Suppressor macrophage treated with lipopolysaccharide for 1 hour (primary cell): ENCODE measurements at places on chromosomes 13 and 19.

DNA sequence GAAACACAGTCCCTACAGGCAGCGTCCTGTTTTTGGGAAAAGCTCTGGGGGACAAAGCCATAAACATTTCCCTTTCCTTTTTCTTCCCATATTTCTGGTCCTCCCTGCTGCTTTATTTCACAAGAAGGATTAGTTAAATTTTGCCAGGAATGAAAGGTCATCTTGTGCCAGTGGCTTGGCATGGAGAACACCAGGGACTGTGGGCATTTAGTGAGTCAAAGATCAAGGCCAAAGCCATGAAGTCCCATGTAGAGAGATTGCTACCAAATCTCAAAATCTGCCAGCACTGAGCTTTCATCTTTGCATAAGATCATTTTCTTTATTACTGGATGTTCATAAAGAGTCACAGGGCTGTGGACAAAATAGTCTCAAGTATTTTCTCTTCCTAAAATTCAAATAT is 29.1 kb upstream of the SLC46A3 start:
- DNase-seq: no peak

DNA sequence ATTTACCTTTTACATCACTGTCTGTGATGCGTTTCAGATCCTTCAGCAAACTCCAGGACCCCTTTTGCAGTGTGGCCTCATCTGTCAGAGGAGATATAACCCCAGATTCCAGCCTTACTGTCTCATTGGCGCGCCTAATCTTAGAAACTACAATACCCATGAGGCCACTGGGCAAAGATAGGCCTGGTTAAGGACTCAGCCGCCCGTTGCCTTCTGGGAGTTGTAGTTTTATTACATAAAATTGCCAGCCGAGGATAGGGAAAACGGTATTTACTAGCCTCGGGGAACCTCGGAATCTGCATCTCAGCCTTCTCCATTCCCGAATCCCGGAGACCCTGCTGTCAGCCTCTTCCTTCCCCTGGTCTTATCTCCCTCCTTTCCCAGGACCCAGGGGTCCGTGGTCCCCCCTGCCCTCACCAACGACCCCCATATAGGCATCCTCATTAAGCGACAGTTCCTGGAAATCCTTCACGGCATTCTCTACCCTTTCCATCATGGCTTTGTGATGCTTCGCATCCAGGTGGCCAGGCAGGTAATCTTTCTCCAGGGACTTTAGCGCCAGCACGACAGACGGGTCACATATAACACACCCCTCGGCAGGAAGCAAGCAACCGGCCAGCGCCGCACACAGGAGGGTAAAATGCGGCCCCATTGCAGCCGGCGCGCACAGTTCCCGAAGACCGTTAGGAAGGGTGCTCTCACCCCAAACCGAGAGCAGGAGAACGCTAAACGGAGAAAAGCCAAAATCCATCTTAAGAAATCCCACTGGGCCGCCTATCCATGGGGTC is 1.3 kb downstream of the IZUMO1 start:
- DNase-seq: peak; percentile 81

GRCh38 chr13:110572778-110573118 is 11.2 kb upstream of the RAB20 start:
- no peak for DNase-seq

- DNase-seq: no peak
Observed at GRCh38 chr19:33343859-33344572, 29.5 kb upstream of the CEBPG start.

DNA sequence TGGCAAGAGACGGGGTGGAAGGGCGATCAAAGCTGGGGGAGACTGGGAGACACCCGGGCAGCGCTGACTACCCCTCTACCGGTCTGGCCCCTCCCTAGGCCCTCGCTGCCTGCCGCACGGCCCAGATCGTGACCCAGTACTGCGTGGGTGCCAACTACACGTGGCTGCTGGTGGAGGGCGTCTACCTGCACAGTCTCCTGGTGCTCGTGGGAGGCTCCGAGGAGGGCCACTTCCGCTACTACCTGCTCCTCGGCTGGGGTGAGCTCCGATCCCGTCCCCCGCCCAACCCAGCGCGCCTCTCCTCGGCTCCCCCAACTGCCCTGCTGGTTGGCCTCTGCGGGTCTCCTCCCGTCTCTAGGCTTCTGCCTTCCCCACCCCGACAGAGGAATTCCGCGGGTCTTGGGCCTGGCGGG is 8.8 kb downstream of the GIPR start:
- no peak for DNase-seq

DNA sequence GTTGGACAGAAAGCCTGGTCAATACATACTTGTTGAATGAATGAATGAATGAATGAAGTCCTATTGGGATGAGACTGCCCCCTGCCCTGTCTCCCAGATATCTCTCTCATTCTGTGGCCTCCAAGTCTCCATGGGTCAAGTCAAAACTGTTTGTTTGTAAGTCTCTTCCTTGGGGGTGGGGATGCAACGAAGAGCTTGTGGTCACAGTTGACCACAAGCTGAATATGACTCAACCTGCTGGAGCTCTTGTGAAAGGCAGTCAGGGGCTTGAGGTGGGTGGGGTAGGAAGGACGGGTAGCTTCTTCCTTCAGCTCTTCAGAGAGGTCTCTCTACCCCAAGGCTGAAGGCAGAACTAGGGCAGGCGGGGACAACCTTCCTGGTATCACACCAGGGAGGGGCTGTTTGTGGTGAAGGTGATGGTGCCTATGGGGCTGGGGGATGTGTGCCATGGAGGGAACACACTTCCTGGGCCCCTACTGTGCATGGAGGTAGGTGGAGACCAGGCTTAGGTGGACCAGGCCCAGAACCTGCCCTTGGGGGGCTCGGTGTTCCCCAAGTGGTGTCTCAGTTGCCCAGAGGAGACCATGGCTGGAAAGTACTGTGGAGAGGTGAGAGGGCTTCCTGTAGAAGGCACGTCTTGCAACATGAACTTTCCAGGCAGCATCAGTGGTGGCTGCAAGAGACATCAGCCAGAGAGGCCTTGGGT is 8.0 kb downstream of the MYO1F start:
- DNase-seq: peak; percentile 93

- peak; percentile 20 for DNase-seq
Observed at GRCh38 chr13:43389983-43390382, 366.6 kb downstream of the DNAJC15 start.

DNA sequence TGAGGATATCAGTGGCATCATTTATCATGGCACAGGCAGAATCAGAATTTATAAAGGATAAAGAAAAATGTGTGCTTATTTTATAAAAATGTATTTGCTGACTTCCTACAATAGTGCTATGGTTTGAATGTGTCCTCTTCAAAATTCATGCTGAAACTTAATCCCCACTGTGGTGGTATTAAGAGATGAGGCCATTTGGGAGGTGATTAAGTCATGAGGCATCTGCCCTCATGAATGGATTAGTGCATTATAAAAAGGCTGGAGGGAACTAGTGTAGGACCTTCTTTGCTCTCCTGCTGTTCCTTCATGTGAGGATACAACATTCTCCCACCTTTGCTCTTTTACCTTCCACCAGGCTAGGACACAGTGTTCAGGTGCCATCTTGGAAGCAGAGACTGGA is 212.8 kb downstream of the RFC3 start:
- no peak for DNase-seq

DNA sequence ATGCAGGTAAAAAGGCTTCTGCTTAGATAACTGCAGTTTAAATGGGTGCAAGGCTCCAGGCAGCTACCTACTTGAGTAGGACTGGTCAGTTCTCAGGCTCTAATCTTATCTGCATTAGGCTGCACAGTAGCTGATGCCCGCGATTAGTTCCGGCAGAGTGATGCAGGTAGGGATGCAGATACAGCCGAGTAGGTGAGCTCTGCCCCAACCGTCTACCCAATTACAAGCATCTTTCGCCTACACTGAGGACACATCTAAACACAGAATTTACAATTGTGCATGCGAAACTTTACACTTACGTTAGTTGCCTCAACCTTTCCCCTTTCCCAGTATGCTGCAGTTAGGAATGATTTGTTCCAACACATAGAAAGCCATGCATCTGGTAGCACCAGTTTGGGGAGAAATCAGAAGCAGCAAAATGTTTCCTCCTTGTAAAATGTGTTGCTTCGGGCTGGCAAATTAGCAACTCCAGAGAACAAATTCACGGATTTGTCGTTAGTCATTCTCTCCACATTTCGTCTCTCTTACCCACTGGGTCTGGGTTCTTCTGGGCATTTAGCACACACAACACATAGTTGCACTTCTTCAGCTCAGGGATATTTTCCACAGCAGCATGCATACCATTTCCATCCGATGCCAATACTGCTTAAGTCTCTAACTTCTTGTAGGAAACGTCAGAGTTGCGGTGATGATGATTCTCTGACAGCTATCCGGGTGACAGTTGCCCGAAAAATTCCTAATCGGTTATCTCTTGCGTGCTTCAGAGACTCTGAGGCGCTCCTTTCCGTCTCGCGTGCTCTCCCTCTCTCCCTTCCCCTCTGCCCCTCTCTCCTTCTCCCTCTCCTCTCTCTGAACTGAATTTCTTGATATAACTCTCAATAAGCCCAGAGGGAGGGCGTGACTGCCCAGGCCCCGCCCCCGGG is at the start of gene PCDH9:
Gene PCDH9, minus strand, starts transcription at position 856 of the 923 bp plus-strand sequence. CDS start 1,896 bp downstream, outside the sequence.
- DNase-seq: no peak

- DNase-seq: no peak
Observed at GRCh38 chr19:48633148-48634035, 3.8 kb downstream of the DBP start.

- DNase-seq: no peak
Observed at GRCh38 chr13:67226696-67227095, 3.4 kb downstream of the PCDH9 start.

GRCh38 chr13:98856983-98857382 is 104.5 kb upstream of the SLC15A1 start:
- no peak for DNase-seq

DNA sequence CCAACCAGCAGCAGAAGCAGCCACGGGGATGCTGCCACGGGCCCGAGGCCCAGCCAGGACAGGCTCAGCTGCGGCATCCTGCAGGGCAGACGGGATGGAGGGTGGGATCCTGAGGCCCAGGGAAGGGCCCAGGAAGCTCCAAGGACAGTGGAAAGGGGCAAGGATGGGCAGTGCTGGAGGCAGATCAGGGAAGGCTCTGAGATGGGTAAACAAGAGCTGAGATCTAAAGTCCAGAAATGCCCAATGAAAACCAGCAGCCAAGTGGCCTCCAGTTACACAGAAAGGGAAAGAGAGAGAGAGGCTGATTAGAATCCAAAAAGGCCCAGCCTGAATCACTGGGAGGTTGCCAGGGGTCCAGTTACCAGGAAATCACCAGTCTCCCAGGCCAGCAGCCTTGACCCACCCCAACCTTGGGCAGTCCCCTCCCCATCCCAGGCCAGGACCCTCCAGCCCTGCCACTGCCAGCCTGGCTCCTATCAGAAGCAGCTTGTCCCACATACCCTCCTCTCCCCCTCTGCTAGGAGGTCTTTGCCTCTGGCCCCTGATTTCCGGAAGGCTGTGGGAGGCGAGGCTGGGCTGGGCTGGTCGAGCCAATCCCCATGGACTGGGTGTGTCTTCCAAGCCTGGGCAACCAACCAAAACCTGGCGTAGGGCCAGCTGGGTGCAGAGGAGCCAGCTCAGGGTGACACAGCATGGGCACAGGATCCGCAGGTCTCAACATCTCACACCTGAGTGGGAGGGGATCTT is at the start of gene CYP4F11:
Gene CYP4F11, minus strand, starts transcription at position 198 of the 747 bp plus-strand sequence. Its CDS starts 121 bp downstream, at position 77.
- DNase-seq: no peak

- no peak for DNase-seq
Observed at GRCh38 chr19:49361438-49362047, 673 bp downstream of the TEAD2 start.

DNA sequence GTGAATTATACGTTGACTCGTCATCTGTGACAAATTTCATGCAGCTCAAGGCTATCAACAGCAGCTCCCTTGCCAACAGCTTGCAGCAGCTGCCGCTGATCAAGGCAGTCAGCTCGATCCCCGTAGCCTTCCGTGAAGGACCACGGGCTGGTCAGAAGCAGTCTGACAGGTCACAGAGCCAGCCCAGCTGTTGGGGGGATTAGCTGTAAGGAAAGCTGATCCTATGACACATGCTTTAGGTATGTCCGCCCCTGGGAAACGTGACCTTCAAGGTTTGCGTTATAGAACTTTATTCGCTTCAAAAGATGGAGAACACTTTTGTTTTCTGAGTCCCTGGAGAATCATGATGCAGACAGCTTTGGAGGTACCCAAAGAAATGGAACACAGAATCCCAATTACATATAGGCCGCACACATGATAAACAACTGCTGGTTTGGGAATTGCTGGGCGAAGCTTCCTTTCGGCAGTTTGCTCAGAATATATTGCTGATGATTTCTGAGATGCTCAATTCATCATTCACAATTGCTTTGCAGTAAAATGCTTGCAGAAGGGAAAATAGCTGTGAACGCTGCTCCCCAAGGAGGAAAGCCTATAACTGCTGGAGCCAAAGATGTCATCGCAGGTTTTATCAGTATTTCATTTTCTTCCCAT is 62.6 kb upstream of the USP29 start:
- no peak for DNase-seq

GRCh38 chr13:73966331-73966730 is 167.9 kb downstream of the KLF12 start:
- no peak for DNase-seq

GRCh38 chr13:94210816-94211215 is 268.7 kb downstream of the DCT start:
- DNase-seq: no peak

DNA sequence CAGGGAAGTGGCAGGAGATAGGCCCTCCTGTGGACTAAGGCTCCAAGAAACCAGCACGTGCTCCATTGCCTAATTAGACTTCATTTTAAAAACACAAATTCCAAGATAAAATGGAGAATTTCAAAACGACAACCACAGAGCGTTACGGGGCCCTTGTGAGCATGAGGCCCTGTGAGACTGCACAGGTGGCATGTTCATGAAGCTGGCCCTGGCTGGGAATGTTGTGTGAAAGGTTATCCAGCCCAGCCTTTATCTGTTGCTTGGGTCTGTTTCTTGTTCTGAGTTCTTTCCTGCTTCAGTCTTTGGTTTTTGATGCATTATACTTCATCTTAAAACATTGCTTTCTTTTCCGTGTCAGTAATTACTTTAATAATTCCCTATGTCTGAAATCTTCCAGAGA is 99.0 kb downstream of the LACC1 start:
- no peak for DNase-seq

DNA sequence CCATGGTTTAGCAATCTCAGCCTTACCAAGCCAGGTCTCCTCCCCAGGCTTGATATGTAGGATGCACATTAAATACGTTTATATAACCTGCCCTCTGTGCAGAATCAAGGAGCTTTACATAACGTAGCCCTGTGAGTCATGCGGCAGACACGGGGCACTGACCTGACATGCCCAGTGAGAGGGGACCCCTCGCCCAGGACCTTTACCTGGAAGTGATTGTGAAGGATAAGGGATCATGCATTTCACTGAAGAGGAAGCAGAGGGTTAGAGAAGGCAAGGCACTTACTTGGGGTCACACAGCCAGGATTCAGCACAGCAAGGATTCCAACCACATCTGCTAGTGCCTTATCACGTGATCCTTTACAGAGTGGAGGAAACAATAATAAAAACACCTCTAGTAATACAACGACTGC is 18.9 kb upstream of the FOSB start:
- DNase-seq: no peak

- peak; percentile 70 for DNase-seq
Observed at GRCh38 chr13:40996426-40997092, 22.6 kb downstream of the ELF1 start.

DNA sequence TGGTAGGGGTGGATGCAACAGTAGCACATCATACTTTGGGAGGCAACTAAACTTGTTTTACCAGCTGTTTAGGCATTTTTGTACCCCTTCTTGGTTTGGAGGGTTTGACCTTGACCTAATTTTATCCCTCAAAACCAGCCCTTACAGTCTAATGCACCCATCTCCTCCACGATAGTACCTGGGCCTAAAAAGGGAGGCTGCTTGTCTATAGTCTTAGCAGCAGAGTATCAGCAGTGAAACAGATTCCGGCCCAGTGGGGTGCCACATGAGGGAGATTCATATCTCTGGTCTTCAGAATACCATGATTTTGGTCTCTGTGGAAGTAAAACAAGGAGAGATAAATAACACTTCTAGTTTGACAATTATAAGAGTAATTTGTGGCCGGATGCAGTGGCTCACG is 39.5 kb upstream of the ATP12A start:
- no peak for DNase-seq
